HL-60 (cell line): ENCODE measurements at places on chromosomes 2 and 18.

GRCh38 chr18:3966246-3966641 is 488.9 kb downstream of the DLGAP1 start:
- DNase-seq, result no peak

DNA sequence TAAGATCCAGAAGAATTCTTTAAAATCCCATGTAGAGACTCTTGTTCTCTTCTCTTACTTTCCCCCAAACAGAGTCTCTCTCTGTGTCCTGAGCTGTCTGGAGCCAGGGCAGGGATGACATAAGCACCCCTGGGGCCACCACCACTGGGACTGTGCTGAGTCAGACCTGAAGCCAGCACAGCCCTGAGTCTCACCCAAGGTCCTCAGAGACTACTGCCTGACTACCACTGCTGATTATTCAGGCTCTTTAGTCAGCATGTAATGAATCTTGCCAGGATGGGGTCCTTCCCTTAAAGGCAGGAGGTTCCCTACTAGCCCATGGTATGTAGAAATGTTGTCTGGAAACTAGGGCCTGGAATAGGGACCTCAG is 34.9 kb upstream of the DYNC1I2 start:
- no peak for DNase-seq

DNA sequence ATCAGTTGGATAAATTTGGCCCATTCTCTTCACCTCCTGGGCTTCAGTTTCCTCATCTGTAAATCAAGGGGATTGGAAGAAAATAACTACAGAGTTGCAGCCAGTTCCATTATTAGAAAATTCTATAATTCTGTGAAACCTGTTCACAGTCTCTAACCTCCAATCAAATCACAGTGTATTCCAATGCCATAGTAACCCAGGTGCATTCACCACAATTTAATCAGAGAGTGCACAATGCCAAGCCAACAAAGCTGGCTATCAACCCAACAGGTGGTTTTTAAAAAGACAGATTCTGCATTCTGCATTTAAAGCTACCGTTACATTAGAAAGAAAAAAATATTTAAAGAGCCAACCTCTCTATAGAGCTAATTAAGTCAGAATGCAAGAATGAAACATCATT is 308.6 kb downstream of the RNF144A start:
- DNase-seq, result no peak

DNA sequence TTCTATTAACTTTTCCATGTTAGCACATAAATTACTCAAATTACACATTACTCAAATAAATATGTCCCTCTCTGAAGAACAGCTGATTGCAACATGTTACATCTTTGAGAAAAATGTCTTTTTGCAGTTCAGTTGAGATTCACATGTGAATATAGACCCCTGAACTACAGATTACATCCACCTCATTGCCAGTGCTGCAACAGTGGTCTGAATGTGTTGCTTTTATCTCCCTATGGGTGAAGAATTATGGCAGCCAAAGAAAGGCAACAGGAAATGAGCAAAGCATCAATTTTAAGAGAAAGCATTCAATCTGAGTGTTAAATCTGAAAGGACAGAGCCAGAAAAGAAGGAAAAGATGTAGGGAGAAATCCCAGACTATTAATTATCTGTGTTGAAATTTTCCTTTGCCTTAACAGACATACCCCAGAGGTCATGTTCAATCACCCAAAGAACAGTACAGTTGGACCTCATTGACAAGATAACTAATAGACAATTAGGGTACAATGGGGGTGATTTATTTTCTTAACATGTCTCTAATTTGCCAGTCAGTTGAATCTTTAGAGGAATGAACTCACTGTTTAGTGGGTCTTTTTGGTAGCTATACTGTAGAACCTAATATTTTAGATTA is 620.2 kb downstream of the CPS1 start:
- DNase-seq, result no peak

DNA sequence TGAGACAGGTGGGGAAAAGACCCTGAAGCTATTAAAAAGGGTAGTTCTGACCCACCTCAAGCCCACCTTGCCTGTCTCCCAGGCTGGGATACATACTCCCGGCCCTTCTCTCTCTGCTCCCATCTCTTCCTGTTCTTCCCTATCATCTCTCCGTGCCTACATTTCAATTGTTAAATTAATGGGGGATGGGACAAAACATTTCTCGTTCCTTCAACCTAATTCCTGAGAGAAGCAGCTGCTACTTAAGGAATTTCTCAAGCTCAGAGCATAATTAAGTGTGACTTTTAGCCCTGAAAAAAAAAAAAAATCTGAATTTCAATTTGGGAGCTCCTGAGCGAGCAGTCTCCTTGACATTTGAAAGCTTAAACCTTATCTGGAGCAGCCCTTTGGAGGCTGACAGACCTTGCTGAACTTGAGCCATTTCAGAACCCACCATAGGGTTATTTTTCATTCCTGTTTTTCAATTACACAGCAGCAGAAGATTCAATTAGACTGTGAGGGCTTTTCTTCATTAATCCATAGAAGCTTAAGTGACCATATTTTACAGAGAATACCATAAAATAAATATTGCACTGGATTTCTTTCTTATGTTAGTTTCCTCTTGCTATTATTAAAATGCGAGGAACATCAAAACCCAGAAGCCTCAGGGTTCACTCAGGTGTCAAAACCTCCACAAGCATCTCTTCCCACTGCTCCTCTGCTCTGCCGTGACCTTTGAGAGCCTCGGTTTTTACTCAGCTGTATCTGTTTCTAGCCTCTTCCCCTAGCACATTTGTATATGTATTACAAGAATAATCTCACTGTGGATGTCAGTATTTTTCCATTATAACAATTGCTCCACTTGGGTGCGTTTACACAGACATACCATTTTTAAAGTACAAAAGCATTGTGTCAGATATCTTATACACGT is 125.7 kb downstream of the B3GNT2 start:
- no peak for DNase-seq

- DNase-seq, result no peak
Measured at GRCh38 chr18:22882084-22882483, 51.0 kb upstream of the RBBP8 start.

GRCh38 chr2:16728351-16729136 is 62.9 kb upstream of the CYRIA start:
- DNase-seq, result no peak
